ENCODE measurements at places on chromosomes 6 and 20.

DNA sequence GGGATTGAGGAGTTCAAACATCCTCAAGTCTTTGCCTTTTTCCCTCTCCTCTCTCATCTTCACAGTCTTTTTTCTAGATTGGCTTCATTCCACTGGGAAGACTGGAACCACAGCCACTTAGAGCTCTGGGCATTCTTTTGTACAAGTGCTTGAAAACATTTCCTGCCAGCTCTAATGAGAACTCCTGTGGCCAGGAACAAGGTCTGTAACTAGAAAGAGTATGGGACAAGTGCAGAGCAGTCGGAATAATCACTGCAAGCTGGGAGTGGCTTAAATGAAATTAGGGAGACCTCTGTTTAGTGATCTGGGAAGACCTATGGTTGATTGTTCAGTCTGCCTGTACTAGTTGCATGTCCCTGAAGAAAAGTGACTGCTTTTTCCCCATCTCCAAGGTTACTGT lies 41.0 kb upstream of the SMIM8 start:
- no peak for DNase-seq

DNA sequence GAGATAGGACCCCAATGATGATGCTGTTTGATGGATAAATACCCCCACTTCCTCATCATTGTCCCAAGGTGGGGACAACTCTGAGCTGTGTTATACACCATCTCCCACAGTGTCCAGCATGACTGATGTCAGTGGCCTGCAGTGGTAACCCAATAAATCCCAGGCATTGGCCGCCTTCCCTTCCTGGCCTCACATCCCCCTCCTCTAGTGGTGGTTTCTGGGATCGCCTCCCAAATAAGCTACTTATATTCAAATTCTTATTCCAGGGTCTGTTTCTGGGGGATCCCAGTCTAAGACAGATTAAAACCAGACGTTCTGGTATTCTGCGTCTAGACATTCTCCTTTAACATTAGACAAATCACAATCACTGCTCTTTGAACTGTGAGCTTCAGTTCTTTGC lies 90.6 kb downstream of the SCP2D1 start:
- no peak for DNase-seq

DNA sequence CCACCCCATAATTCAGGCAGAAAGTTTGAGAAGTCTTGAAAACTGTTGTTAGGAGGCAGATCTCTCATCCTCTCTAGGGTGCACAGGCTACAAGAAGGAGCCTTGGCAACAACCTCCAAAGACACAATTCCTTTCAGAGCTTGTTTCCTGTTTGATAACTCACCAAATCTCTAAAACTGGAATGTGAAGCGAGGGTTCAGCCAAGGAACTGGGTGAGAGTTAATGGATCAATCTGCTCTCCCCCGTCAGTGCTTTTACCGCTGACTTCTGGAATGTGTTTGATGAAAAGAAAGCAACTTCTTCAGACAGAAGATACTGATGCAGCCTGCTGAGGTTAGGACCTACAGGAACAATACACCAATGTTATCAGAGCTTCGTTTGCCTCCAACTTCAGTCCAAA lies 171.8 kb upstream of the BMP2 start:
- DNase-seq: no peak

DNA sequence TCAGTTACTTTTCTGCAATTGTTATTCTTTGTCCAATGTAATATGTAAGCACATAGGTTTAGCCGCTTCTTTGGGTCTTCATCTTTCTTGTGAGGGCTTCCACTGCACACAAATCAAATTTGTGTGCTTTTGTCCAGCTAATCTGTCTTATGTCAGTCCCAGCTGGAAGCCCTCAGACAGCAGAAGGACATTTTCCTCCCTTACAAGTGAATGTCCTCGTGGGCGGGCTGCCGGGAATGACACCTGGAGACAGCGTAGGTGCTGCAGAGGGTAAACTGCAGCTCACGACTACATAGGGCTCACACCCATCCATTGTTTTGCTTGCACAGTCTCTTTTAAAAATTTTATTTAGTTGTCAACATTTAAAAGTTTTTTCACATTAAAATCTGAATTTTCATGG lies 24.6 kb upstream of the PPP1R14C start:
- no peak for DNase-seq

DNA sequence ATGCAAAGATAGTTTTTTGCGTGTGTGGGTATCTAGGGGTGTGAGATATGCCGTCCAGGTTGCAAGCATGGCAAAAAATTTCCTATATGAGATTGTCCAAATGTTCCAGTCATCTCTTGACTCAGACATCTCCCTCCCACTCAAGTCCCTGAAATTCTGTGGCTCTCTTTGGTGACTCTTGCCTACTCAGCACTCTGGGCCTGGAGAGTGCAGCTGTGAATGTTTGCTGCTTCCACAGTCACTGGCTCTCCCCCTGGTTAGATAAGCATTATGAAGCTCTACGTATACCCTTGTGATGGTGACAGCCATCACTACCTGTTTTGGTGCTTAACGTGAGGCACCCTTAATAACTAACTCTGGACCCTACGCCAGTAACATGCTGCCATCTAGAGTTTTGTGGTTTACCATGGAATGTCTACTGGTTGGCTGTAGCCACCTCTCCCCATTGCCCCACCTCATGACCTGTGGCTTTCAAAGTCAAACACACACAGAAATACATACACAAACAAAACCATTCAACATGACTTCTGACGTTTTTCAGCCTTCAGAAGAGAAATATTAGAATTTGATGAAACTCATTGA lies 621.9 kb upstream of the CITED2 start:
- DNase-seq: no peak

GRCh38 chr6:81235512-81235911 lies 517.0 kb downstream of the TENT5A start:
- DNase-seq: no peak

- DNase-seq: no peak
Observed at GRCh38 chr6:43953256-43953655, 174.0 kb downstream of the MRPL14 start.

GRCh38 chr20:46229478-46230105 lies 78.7 kb downstream of the CDH22 start:
- no peak for DNase-seq

GRCh38 chr20:60372822-60373221 lies 414.6 kb downstream of the CDH26 start:
- DNase-seq: no peak

- DNase-seq: no peak
Observed at GRCh38 chr6:352474-352873, 39.1 kb upstream of the IRF4 start.

GRCh38 chr20:5065879-5066383 lies 53.8 kb downstream of the PCNA start:
- no peak for DNase-seq

GRCh38 chr6:53956068-53956711 lies 155.1 kb upstream of the MLIP start:
- DNase-seq: no peak

DNA sequence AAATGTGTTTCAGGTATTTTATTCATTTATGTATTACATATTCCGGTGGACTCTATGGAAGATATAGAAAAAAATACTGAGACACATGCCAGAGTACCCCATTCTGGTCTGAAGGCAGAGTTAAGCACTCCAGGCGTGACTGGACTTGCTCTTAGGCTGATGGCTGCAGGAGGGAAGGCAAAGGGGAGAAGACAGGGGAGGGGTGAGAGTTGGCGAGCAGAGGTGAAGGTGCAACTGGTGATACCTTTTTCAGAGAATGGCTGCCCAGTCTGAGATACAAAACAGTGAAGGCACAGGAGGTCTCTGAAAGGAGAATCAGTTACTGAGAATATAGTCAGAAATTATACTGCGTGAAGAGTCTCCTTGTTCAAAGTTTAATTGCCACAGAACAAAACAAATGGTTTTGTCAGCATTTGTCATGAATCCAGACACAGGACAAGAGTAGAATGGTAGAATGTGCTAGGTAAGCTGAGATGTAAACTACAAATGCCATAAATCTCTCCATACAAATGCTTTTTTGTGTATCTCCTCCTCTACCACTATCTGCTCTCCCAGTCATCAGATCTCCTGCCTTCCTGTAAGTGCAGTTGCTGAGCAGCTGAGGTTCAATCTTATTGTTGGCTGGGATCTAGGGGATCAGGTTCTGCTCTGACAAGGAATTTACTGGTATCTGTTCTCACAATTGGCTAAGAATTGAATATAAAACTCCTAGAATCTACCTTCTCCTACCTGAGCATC lies 104.2 kb upstream of the DST start:
- DNase-seq: no peak

- DNase-seq: no peak
Observed at GRCh38 chr6:106517706-106518105, 111.6 kb downstream of the RTN4IP1 start.

DNA sequence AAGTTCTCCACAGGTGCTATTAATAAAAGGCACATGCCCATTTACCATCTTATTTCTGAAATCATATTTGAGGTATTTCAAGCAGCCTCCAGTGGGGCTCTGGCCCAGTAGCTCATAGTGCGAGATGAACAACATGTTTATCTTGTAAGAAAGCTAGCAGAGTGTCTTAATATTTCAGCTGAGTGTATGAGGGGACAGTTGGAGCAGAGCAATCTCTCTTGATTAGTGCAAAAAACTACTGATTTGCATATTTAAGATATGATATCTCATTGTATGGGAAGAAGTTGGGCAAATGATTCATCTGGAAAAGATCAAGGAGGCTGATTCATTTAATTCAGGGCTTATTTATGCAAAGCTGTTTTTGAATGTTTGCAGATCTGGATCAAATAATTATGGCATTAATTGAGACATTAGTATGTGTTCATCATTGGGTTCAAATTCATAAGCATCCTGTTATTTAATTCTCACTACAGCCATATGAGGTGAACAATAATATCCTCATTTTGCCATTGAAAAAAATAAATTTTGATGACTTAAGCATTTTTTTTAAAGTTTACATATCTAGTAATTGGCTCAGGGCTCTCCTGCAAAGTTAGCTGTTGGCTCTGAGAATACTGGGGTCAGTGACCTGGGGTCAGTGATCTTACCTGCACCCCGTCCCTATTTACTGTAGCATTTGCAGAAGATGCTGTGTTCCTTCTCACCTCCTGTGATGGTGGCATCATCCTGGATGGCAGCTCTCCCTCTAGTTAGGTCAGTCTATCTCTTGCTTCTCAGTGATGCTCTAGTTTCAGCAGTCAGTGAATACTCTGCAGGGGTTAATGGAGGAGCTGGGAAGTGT lies 24.1 kb upstream of the GCLC start:
- no peak for DNase-seq

DNA sequence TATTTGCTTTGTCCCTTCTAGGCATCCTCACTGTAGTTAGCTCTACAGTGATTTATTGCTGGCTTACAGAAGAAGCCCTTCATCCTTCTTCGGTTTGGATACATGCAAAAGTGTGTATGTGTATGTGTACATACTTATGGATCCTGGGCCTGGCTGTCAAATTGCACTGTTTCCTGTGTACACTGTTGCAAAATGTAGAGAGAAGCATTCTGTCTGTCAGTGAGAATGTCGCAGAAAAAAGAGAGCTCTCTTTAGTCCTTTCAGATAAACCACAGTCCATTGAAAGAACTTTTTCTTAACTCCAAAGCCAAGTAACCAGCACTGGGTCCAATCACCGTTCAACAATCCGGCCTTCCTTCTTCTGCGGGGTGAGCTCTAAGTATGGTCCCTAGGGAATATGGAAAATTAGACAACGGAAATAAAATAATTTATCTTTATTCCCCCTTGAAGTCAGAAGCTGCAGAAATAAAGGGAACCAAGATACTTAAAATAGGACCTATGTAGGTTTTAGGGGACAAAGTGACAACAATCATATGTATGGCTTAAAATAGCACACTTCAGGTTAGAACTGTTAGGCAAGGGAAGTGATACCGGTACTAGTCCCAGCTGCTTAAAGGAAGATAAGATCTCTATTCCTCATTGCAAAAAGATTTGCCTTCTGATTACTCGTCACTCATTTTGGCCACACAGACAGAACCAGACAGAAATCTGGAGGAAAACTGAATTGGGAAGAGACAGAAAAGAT lies 107.0 kb downstream of the CD83 start:
- no peak for DNase-seq

GRCh38 chr6:106927531-106928398 lies 46.8 kb downstream of the CD24 start:
- no peak for DNase-seq

Data from stimulated activated CD8-positive, alpha-beta memory T cell treated with anti-CD3 and anti-CD28 coated beads, Interleukin-2, amount 100 ng/mL, for 1 hour (primary cell).